ENCODE measurements at places on chromosomes 2 and 18.

GRCh38 chr2:10597956-10598355 lies 91.8 kb downstream of the NOL10 start:
- DNase-seq, result no peak

- no peak for DNase-seq
Observed at GRCh38 chr2:232857158-232857563, 12.9 kb upstream of the SNORC start.

GRCh38 chr2:174524527-174524926 lies 37.7 kb upstream of the GPR155 start:
- no peak for DNase-seq

DNA sequence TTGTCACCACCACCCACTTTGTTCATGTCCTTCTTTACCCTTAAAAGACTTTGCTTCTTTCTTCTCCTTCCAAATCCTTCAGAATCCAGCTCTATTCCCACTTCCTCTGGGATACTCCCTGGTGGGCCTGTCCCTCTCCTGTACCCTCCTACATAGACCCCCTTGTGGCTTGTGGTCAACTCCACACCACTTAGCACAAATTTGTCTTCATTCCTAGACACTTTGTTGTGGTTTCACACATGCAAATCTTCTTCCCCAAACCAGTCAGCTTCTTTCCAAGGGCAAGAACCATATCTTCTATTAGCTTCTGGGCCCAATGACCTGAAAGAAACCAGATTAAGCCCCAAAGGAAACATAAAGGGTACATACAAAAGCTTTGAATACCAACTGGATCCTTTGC lies 342.4 kb downstream of the TNS1 start:
- no peak for DNase-seq

DNA sequence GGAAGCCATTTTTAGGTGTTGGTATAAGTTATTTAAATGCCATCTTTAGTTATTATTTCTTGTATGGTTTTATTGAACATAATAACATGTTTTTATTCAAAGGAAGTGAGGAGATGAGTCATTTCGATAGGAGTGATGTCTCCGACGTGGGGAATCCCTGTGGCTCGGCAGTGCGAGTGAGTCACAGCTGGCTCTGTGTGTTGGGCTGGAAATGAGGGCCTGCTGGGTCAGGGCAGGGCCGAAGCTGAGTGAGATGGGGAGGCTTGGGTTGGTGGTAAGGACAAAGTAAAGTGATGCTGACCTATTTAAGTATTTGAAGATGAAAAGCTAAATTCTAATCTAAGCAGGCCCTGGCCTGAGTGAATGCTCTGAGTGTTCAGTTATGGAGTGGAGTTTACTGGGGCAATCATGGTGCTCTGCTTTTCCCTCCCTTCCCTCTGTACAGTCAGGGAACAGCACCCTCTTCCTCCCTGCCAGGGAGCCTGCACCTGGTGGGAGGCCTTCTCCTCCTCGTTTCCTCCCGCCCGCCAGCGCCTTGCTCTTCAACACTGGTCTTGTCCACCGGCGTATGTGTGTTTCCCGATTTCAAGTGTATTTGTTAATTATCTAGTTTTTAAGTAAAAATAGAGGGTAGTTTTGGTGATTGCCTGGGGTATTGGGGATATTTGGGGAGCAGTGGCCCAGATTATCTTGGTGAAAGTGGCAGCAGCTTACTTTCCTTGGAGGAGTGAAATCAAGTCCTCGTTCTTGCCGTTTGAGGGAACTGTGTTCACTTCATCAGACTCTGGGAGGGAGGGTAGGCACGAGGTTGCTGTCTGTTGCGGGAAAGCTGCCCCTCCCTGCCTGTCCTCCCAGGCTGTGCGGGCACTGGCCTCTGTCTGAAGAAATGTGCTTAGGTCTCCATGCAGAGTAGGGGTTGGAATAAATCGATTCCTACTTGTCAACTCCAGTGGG lies 157.0 kb downstream of the LDLRAD4 start:
- no peak for DNase-seq

DNA sequence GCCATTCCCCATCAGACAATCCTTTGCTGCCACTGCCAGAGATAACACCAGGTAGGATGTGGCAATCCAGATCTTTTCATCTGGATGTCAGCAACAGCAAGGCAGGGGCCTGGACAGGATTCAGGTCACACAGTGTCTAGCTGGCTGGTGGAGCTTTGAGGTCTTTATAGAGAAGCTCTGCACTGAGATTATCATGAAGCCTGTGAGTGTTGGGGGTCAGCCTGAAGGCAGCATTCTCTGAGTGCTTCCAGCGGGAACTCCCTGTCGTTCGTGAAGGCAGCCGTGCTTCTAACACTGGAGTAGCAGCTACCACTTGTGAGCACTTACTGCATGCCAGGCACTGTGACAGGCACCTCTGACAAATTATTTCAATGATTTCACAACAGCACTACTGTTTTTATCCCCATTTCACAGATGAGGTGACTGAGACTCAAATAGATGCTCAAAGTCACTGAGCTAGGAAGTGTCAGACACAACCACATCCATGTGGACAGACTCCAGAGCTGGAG lies 85.7 kb downstream of the SEMA4F start:
- DNase-seq, result no peak

GRCh38 chr18:9905401-9905922 lies 8.4 kb upstream of the VAPA start:
- no peak for DNase-seq

DNA sequence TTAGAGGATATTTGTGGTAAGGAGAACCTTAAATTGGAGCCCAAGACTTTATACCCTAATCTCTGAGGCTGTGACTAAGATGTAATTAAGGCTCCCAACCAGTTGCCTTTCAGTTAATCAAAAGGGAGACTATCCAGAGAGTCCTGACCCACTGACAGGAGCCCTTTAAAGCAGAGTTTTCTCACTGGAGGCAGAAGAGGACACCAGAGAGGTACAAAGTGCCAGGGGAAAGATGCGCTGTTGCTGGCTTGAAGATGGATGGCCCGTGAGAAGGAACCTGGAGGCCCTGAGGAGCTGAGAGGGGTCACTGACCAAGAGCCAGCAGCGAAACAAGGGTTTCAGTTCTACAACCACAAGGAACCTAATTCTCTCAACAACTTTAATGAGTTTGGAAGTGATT lies 137.3 kb downstream of the TMEM131 start:
- DNase-seq, result peak; percentile 9

DNA sequence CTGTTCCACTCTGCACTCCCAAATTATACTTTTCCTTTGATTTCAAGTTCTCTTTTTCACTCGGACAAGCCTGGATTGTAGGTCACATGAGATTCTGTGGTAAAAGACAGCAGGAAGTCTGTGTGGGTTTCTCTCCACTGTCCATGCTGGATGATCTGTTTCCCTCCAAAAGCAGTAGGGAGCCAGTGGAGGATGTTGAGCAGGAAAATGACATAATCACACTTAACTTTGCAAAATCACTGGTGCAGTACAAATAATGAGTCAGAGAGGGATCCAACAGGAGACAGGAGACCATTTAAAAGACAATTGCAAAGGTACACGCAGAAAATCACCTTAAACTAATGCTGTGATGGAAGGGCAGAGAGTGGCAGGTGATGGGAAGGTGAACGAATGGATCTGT lies 301.3 kb downstream of the ZNF407 start:
- no peak for DNase-seq

DNA sequence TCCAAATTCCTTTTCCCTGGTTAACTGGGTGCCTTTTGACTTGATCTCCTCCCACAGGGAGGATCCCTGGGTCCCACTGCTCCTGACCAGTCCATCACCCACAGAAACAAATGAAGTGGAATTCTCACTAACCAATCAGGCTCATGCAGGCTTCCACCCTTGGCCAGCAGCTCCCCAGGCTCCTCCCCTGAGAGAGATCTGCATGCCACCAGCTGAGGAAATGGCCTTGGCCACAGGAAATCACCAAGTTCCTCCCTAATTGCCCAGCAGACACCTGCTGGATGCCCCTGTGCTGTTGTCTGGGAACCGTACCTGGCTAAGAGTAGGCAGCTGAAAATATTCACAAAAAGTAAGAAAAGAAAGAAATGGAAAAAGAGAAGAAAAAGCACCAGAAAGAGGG lies 207.4 kb downstream of the NCK2 start:
- no peak for DNase-seq

GRCh38 chr2:156331572-156332283 lies 793 bp downstream of the NR4A2 start:
- DNase-seq, result peak; percentile 34

GRCh38 chr2:239703834-239704233 lies 303.0 kb upstream of the HDAC4 start:
- no peak for DNase-seq

- DNase-seq, result peak; percentile 13
Observed at GRCh38 chr2:134307334-134307733, 53.5 kb downstream of the MGAT5 start.

Data from HEK293T (cell line).